NCI-H1417 (cell line): ENCODE measurements at places on chromosomes 3 and 15.

DNA sequence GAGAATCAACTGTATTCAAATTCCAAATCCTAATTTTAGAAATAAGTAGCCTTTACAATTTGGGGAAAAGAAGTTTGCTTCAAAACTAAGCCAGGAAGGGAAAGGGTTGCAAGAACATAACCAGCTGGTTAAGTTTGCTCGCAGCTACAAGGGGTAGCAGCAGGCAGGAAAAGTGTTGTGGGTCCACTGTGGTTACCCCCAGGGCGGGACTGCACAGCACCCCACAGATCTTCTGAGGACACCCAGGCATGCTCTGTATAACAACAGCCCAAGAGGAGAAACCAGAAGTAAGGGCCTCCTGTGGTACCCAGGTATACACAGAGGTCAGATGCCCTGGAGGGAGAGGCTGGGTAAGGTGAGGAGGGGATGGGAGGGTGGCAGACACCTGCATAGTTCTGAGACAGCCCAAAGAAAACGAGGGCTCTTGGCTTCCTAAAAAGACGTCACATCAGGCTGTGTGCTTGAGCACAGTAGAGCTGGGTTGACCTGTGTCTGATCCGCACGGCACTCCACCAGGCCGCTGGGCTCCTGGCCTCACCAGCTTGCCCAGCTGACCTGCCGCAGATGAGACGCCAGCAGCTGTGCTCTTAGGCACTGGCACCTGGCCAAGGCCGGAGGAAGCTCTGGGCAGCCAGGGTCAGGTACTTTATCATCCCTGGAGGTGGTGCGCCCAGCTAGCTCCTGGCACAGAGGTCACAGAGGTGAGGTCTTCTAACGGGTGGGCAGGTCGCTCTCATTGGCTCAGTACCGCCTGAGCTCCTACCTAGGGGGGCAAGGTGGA is 81.8 kb upstream of the SNRPA1 start:
- no peak for DNase-seq

GRCh38 chr3:127056281-127056680 is 73.4 kb downstream of the PLXNA1 start:
- DNase-seq, result no peak

- no peak for DNase-seq
These were observed 49.9 kb downstream of the ALDH1A2 start for GRCh38 chr15:58015565-58015964.

- no peak for DNase-seq
These were observed 95.5 kb downstream of the TFDP2 start for GRCh38 chr3:142053835-142054234.

GRCh38 chr15:94237903-94238302 is 6.5 kb downstream of the MCTP2 start:
- no peak for DNase-seq

DNA sequence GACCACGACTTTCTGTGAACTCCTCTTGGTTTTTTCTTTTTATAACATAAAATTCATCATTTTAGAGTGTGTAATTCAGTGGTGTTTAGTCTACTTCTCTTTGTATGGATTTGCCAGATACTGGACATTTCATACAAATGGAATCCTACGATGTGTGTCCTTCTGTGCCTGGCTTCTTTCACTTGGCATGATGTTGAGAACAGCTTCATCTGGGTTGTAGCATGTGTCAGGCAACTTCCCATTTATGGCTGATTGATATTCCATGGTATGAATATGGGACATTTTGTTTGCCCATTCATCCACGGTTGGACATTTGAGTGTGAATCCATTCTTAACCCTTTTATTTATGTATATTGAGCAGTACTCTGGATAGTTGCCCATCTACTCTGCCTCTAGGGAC is 82.7 kb upstream of the KLF13 start:
- DNase-seq, result no peak

GRCh38 chr3:46668591-46668990 is 24.9 kb downstream of the ALS2CL start:
- no peak for DNase-seq

DNA sequence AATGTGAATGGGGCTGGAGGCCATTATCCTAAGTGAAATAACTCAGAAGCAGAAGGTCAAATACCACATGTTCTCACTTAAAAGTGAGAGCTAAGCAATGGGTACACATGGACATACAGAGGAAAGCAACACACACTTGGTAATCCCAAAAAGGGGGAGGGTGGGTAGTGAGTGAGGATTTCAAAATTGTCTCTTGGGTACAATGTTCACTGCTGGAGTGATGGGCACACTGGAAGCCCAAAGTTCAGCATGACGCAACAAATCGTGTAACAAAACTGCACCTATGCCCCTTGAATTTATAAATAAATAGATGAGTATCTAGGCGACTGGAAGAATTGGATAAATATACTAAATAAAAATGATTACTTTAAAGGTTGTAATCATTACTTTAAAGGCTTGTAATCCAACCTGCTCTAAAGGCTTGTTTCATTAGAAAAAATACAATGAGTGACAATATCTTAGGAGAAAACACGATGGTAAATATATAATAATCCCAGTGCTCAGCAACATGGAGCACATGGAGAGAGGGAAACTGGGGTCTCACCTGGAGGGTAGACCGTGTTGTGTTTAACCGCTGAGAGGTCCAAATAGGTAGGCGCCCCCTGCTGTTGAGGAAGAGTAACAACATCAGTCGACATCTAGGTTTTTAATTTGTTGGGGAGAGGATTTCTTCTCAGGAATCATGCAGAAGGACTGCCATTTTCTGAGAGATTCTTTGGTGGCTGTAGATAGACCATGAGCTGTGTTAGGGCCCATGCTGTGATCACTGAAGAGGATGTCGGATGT is 78.5 kb upstream of the ROBO1 start:
- DNase-seq, result no peak

DNA sequence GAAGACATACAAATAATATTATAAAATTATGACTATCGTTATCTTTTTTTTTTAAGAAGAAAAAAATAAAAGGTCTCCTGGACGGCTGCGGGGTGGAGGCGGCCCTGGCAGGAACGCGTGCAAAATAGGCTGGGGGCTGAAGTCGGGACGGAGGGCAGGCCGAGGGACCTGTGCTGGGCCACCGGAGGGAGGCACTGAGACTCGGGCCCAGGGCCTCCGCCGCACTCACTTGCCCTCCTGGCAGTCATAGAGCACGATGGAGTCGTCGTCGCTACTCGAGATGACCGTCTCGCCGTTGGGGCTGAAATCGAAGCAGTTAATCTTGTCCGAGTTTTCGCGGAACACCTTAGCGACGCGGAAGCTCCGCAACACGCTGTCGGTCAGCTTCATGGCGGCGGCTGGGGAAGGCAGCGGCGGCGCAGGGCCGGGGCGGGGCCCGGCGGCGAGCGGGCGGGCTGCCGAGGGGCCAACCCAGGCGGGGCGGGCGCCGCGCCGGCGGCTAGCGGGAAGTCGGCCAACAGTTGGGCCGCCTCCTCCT is 408 bp downstream of the WDR82 start:
- peak; percentile 49 for DNase-seq

DNA sequence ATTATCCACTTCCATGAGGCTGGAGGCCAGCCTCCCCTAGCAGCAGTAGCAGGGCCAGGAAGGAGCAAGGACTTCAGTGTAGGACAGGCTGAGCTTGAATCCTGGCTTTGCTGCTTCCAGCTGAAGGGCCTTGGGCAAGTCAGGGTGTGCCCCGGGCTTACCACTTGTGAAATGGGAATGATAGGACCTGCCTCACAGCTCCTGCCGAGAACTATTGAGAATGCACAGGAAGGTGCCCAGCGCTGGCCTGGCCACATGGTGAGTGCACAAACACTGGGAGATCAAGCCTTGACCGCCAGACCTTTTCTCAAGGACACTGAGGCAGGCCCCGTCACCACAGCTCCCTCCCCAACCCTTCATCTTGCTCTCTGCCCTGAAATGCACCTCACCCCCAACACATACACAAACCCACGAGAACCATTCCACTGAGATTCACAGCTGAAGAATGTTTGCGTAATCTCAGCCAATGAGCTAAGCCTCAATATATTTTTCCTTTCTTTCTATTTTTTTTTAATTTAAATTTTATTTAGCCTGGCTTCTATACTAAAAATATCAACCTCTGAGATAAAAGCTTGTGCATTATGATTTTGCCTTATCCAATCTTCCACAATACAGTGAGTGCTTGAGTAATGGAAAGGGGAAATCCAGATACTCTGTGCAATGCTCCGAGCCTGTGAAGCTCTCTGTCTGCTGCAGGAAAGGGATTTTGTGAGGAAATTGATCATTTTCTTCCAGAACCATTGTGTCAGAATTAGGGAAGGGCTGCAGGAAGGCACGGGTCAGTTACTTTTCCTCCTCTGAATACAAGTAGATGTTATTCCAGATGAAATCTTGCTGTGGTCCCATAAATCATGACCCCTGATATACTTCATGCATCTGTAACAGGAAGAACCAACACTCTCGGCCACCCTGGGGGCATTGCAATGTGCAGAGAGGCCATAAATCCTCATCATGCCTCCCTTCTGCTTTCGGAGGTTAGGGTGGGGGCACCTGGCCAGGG is 193.9 kb downstream of the TLE3 start:
- no peak for DNase-seq

DNA sequence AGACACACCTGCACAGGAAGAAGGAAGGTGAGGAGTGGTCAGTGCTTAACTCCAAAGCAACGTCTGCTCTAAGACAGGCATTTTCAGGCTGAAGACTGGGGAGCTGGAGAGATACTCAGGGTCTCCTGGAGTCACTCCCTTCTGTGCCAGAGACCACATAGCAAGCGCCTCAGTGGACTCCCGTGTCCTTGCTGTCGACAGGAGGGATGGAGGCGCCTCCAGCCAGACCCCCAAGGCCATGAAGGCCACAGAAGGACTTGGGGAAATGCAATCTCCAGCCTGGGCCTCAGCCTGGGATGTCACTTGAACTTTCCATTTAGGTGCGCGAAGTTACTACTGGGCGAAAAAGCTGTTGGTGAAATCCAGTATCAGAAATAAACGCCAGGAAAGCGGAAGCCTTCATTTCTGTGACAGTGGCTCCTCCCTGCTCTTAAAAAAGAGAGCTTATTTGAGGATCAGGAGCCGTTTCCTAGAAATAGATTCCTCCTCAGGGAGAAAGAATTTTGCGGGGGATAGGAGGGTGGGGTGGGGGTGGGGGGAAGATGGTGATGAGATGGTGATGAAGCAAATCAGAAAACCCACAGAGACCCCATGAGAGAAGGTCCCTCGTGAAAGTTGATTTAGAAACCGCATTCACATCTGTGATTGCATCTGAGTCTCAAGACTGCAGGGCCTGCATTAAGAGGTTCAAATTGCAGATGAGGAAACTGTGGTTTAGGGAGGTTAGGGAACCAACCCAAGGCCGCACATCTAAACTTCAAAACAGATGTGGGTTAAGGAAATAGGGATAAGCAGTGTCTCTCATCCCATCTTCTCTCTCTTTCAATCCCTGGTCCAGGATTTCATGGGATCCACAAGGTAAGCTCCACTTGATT is 78.8 kb downstream of the ATP2B2 start:
- no peak for DNase-seq

DNA sequence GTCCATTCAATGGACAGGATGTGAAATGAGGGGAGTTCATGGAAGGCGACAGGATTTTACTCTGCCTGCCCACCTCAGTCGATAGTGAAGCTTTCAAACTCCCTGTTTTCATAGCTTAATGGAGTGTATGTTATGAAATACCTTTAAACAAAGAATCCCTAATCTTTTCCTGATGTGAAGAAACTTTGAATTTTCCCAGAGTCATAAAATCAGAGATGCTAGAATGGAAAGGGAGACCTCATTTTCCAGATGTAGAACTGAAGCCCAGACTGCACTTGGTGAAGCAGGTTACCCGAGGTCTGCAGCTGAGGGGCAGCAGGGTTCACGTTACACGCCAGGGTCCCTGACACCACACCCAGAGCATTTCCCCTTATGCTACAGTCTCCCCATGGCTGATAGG is 34.7 kb upstream of the LACTB start:
- no peak for DNase-seq

GRCh38 chr3:171099911-171100310 is 73.4 kb upstream of the SLC2A2 start:
- no peak for DNase-seq

DNA sequence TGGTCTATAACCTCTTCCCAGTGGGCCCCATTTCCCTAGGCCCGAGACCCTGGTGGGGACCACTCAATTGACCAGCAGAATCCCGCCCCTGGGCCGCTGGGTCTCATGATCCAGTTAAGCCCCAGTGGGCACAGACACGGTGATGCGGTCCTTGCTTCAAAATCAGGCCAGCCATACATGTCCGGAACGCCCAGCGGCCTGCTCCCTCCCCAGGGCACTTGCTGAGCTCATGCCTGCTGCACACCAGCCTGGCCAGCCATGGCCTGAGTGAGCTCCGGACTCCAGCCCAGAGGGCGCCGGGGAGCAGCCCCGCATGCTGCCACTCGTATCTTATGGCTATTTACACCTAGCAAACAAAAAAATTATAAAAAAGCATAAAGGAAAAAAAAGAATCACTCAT is 34.4 kb upstream of the IQSEC1 start:
- DNase-seq, result no peak

- DNase-seq, result peak; percentile 10
These were observed at the start of gene PLSCR2 for GRCh38 chr3:146469150-146470017. Gene PLSCR2 (minus strand): TSS chr3:146469561. CDS start chr3:146459904, 9,657 bp downstream.

DNA sequence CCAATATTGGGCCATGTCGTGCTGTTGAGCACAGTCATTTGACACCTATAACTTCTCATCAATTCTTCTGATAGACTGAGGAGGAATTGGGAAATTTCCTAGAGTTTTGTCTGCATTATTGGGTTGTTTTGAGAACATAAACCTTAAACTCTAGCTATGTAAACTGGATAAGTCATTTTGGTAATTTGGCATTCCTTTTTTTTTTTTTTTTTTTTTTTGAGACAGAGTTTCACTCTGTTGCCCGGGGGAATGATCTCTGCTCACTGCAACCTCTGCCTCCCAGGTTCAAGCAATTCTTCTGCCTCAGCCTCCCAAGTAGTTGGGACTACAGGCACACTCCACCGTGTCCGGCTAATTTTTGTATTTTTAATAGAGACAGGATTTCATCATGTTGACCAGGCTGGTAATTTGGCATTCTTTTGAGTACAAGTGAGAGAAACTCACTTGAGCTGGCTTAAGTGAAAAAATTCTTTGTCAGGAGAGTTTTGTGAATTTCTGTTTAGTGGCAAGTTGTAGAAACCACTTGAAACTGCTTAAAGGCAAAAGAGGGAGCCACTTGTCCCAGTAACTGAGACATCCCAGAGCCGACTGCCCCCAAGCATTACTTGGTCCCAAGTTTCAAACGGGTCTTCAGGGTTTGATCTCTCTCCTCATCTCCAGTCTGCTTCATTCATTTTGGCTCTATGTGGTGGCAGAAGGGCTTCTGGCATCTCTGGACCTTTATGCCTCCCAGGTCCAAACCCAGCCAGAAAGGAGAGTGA is 34.9 kb downstream of the FLNB start:
- no peak for DNase-seq

DNA sequence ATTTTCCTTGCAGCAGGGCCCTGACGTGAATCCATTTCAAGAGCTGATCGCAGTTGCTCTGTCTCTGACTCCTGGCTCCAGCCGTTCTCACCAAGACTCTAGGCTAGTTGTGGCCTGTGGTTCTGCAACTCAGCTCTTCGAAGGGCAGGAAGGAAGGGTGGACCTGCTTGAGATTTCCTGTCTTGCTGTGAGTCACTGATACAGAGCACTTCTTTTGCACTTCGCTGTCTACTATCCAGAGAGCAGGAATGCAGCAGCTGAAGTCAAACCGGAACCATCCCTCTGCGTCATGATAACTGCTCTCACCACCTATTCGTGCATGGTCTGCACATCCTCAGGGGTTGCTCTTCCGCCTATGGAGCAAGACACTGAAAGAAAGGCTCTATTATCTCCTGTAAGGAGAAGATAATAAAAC is 59.7 kb downstream of the RAP2B start:
- no peak for DNase-seq
